ENCODE measurements at places on chromosomes 1 and 21.

DNA sequence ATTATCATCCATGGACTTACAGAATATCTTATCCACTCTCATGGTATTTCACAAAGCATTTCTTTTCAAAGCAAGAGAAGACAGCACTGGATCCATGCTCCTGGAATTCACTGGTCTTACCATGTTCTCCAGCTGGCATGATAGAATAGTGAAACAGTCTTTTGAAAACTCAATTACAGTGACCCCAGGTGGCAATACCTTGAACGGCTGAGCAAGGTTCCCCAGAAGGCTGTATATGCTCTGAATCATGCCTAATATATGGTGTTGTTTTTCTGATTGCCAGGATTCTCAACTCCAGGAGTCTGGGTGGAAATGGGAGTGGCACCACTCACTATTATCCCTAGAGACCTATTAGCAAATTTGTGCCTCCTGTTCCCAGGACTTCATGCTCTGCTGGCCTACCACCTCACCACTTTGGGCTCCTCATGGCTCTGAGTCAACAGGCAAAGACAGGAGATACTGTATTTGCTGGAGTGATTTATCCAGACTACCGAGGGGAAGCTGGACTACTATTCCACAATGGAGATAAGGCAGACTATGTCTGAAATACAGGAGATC, 87.6 kb downstream of the CATSPERE start:
- DNase-seq, result no peak

GRCh38 chr21:16496609-16497008, 766.8 kb downstream of the USP25 start:
- DNase-seq, result no peak

DNA sequence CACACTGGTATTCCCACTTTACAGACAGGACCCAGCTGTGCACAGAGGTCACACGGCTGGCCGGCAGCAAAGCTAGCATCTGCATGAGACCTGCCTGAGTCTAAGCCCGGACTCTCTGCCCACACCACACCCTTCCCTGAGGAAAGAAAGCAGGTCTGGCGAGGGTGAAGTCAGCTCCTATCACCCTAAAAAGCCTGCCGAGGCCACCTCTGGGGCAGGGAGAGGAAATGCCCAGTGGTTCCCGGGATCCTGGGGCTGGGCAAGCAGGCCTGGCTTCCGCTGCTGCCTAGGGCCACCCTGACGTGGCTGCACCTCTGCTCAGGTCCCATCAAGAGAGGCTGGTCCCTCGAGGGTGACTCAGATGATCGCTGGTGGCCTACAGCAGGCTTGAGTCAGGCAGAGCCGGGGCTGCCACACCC, 42.2 kb downstream of the RAP1GAP start:
- no peak for DNase-seq

DNA sequence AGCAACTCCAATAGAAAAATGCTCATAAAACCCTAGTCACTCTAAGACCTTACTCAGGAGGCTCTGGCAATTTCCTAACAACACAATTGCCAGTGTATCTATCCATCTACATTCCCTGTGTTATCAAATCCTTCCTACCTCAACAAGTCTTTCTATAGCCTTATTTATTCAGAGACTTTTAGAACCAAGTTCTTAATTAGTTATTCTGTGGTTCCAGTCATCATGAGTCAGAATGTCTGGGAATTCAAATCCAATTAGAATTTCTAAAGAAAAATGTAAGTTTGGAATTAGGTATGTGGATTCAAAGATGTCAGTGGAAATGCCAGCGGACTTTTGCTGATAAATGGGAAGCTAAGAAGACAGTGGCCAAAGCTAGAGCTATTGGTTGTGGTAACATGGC, 302.6 kb upstream of the C1orf87 start:
- no peak for DNase-seq

- DNase-seq, result no peak
Measured at GRCh38 chr1:161381707-161382106, 14.0 kb upstream of the CFAP126 start.

- DNase-seq, result no peak
Measured at GRCh38 chr1:64980745-64981600, 14.6 kb upstream of the JAK1 start.

GRCh38 chr1:152013664-152014237, 20.1 kb upstream of the S100A10 start:
- DNase-seq, result no peak

DNA sequence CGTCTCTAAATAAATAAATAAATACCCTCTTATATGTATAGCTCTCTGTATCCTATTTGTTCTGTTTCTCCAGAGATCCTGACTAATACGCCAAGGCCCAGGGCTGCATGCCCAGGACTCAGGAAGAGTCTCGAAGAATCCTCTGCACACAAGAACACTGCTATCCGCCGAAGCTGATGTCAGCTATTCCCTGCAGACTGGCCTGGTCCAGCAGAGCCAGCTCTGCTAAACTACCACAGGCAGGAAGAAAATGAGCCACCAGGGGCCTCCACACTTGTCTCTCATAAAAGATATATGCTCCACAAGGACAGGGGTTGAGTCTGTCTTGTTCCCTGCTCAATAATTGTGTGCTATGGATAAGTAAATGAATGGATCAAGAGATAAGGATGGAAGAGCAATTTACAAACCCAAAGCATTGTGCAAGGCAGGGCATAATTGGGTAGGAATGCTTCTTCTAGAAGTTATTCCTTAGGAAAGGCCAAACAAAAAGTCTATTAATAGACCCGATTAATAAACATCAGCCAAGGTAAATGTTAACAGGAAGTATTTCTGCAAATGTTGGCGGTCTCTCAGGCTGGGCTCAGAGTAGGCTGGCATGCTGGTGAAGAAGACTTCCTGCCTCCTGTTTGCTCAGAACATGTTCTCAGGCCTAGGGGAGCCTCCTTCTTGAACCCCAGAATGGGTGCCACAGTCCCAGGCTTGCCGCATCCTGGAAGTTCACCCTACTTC, 26.3 kb upstream of the MAN1C1 start:
- DNase-seq, result no peak

- no peak for DNase-seq
Measured at GRCh38 chr1:3698660-3699408, 46.5 kb downstream of the TP73 start.

GRCh38 chr21:36003776-36004175, 56.5 kb downstream of the SETD4 start:
- DNase-seq, result no peak

- no peak for DNase-seq
Measured at GRCh38 chr1:200899451-200899915, 4.8 kb downstream of the INAVA start.

DNA sequence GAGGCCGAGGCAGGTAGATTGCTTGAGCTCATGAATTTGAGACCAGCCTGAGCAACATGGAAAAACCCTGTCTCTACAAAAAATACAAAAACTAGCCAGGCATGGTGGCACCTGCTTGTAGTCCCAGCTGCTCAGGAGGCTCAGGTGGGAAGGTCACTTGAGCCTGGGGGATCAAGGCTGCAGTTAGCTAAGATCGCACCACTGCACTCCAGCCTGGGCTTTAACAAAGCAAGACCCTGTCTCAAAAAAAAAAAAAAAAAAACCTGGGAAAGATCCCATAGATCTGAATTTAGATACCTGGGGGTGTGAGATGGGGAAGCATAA, 32.9 kb downstream of the NIBAN1 start:
- DNase-seq, result no peak

GRCh38 chr1:26225033-26225831, 8.8 kb upstream of the CEP85 start:
- DNase-seq, result peak; percentile 7

DNA sequence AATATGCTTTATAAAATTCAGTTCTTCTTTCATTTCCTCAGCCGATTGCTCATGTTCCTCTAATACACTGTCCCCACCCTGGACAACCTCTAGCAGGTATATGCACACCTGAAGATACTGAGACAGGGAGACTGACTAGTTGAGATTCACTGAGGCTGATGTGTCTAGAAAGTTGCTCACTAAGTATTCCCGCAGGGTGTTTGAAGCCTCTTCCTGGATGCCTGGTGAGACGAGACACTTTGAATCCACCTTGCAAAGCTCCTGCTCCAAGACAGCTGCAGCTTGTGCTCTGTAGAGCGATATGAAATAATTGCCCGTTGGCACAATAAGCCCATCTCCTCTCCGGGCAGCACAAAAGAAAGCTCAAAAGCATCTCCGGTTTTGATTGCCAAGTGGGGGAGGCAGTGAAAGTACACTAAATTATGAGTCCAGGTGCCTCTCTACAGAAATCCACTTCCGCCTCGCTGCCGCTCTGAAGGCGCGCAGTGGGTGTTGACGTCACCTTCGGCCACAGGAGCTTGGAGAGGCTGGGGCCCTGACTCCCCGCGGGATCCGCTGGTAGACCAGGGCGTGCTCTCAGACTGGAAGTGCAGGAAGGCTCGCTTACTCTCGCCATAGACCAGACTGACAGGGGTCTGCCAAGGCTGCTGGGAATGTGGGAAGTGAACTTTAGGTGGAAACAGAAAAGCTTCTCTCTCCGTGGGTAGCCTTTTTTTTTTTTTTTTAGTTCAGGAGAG, 46.3 kb downstream of the GPA33 start:
- peak; percentile 37 for DNase-seq

- DNase-seq, result no peak
Measured at GRCh38 chr1:32743380-32744070, 41.0 kb upstream of the SYNC start.

- no peak for DNase-seq
Measured at GRCh38 chr1:6163191-6163972, 16.7 kb downstream of the CHD5 start.

DNA sequence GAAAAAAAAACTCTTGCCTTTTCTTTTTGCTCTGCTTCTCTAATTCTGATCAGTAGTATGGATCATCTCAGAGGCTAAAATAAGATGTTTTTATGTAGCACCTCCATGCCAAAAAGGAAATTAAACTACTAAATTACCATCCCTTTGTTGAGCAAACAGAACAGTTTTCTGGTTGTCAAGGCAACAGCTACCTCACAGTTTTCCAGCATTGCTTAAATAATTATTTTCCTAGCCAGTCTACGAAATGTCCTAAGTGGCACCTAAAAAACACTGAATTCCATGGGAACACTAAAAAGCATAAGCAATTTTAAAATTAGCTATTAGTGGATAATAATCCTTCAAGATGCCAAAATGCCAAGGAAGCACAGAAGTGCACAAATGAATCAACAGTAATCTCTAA, 61.7 kb downstream of the ARID4B start:
- DNase-seq, result no peak

DNA sequence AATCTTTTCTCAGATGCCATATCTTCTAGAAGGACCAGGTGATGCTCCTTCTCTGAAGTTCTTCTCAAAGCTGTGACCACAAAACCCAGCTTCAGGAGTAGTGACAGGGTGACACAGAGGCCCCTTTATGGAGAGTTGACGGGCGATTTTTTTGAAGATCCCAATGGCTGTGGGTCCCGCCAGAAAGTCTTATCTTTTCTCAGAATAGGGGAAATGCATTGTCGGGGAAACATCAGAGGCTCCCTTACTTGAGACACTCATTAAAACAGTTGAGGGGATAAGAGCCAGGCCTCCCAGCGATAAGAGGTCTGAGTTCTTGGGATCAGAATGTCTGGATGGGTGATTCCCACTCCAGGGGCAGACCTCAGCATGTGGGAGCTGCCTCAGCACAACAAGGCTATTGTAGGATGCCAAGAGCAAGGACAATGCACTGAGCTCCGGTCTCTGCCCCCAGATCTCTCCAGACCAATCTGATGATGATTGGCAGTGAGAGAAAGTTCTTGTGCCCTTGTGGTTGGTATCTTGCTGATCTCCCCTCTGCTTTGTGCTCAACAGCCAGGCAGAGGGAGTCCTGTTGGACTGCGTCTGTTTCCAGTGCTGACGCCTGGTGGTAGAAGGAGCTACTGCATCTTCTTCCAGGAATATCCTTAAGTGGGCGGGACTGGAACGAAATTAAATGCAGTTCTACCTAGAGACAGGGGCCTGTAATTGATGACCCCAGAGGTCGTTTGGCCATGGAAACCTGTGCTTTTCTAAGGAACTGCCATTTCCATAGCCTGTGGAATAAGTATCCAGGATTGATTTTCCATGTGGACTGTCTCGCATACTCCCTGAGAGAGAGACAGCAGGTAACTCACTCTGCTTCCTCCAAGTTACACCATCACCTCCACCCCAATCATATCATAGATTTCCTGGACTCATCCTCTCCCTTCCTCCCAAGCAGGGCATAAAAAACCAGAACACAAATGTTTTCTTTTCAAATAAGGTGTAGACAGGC, 6.8 kb upstream of the ACKR1 start:
- DNase-seq, result no peak

DNA sequence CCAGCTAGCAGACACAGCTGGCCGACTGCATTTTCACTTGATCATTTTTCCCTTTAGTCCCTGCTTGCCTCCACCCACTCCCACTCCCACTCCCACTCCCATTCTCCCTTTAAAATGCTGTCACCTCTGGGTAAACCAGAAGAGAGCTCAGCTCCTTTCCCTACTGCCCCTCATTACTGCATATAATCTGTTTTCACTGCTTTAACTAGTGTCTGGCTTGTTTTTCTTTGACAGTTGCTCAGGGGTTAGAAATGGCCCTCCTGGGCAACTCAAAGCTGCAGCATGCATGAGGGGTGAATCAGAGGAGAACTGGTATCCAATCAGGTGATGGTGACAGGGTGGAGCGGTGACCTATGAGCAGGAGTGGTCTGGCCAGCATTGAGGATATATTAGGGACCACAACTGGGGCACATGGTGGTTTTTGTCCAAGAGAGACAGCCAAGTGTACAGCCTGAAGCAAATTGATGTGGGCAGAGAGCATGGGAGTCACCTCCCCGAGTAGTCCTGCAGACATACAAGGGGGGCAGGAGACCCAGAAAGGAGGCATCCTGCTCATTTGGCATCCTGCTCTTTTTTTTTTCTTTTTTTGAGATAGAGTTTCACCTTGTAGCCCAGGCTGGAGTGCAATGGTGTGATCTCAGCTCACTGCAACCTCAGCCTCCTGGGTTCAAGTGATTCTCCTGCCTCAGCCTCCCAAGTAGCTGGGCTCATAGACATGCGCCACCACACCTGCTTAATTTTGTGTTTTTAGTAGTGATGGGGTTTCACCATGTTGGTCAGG, 42.6 kb upstream of the SRSF10 start:
- no peak for DNase-seq

- DNase-seq, result no peak
Measured at GRCh38 chr21:34846601-34847112, 177.9 kb downstream of the CLIC6 start.
